Fibroblast of skin of left biceps (primary cell): ENCODE measurements at places on chromosomes 3 and 15.

GRCh38 chr3:191330530-191331048, 263 bp upstream of the UTS2B start:
- peak; percentile 29 for DNase-seq

DNA sequence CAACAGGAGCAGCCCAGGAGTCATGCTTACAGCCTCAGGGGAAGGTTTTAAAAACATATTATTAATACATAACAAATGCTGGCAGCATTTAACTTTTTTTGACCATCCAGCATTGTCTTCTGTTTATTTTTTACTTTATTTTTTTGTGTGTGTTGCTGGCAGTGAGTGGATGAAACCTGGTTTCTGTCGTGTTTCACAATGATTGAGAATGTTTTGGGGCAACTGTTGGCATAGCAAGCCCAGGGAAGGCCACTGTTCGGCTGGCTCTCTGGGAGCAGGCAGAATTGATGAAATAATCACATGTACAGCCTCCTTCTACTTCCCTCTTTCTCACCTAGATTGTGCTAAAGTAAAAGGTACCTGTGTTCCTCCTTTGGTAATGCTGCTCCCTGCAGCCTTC, 190.2 kb downstream of the NR1D2 start:
- DNase-seq = no peak

- DNase-seq = no peak
Observed at GRCh38 chr3:73453666-73454065, 171.1 kb downstream of the PDZRN3 start.

DNA sequence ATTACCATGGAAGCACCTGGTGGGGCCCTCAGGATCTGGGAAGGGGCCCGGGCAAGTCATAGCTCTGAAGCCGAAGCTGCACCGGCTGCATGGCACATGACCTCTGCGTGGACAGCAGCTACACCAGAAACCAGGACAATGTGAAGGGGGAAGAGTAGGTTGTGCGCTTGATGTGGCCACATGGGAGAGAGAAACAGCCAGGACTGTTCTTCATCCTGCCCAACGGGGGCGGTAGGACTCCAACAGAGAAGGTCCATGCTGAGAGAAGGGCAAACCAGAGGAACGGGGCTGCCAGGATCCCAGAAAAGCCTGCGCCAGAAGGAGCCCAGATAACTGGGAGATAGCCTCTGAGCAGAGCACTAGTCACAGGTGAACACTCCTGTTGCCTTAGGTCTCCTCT, 54.9 kb upstream of the PRR20G start:
- DNase-seq = no peak

- no peak for DNase-seq
Observed at GRCh38 chr15:25848784-25849156, 14.4 kb downstream of the ATP10A start.

- no peak for DNase-seq
Observed at GRCh38 chr3:65659396-65659795, 379.3 kb downstream of the MAGI1 start.

GRCh38 chr15:63233667-63234423, 43.6 kb upstream of the APH1B start:
- no peak for DNase-seq

DNA sequence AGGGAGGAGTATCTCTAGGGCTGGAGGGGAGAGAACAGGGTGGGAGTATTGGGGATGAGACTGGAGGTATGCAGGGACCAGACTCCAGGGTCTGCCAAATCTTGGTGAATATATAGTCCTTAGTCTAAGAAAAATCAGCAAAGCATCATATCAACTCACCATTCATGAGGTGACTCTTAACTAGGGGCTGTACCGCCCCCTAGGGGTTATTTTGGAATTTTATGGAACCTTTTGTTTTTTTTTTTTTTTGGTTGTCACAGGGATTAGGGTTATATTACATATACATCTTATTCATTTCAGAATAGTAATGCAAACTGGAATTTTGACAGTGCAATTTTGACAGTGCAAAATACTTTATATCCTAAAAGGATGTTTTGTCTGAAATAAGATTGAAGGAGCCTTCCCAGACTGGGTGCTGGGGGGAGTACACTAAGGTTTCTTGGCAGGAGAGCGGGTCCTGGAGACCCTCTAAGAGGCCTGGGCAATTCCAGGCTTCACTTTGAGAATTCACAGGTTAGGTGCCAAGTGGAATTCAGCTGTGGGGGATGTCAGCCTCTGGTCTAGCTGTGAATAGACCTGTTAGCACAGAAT, 7.5 kb downstream of the CMTM7 start:
- peak; percentile 33 for DNase-seq

GRCh38 chr3:183156266-183156665, 6.3 kb downstream of the LAMP3 start:
- no peak for DNase-seq

DNA sequence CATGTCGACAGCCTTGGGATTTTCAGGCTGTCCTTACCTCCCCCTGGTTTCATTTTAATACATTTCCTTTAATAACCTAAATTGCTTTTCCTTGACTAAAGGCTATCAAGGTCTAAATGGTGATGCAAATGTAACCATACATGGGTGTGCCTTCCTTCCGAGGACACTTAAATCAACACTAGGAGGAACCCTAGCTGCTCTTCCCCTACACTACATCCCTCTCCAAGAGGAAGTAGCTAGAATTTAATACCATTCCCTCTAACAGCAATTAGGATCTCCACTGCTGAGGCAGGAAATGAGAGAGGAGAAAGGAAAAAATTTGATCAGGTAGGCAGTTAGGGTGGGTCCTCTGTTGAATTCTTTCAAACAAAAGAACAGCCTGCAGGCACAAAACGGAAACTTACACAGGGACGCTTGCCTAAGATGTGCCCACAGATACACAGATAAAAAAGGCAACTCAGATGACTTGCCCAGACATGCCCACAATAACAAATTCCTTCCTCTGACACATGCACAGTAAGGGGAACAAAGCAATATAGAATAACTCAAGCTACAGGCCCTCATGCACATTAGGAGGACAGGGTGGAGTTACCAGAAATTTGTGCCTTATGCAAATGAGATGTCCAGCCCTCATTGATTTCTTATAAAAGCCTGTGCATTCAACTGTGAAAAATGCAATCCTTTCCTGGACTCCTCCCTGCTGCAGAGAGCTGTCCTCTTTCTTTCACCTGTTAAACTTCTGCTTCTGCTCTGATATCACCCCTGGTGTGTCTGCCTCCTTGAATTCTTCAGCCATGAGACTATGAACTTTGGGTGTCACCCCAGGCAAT, 1024.4 kb upstream of the CADM2 start:
- DNase-seq = no peak

GRCh38 chr3:11592445-11593298, 51.0 kb downstream of the VGLL4 start:
- no peak for DNase-seq

GRCh38 chr3:126439968-126440708, 35.6 kb downstream of the ZXDC start:
- no peak for DNase-seq

DNA sequence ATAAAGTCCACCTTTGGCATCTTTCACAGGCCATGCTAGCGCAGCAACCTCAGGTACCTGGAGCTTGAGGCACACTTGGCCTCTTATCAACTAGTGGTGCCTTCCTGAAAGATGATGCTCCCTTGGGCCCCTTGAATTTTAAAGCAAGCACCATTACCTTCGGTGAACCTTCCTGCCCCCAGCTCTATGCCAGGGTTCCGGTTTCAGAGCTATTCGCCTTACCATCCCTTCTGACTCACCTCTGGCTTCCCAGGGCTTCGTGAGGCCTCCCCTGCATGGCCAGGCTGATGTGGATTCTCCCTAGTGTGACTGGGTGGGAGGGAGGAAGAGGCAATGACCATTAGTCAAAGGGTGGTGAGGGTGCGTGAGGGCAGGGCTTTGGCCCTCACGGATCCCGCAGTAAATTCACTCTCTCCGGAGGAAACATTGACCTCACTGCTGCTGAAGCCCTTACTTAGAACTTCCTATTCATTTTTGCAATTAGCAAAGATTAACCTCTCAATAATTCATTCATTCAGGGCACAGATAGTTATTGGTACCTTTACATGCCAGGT, 16.3 kb downstream of the BHLHE40 start:
- no peak for DNase-seq

GRCh38 chr15:65184305-65184867, 756 bp downstream of the CLPX start:
- DNase-seq = no peak

- no peak for DNase-seq
Observed at GRCh38 chr15:98419173-98419780, 229.1 kb upstream of the IGF1R start.

DNA sequence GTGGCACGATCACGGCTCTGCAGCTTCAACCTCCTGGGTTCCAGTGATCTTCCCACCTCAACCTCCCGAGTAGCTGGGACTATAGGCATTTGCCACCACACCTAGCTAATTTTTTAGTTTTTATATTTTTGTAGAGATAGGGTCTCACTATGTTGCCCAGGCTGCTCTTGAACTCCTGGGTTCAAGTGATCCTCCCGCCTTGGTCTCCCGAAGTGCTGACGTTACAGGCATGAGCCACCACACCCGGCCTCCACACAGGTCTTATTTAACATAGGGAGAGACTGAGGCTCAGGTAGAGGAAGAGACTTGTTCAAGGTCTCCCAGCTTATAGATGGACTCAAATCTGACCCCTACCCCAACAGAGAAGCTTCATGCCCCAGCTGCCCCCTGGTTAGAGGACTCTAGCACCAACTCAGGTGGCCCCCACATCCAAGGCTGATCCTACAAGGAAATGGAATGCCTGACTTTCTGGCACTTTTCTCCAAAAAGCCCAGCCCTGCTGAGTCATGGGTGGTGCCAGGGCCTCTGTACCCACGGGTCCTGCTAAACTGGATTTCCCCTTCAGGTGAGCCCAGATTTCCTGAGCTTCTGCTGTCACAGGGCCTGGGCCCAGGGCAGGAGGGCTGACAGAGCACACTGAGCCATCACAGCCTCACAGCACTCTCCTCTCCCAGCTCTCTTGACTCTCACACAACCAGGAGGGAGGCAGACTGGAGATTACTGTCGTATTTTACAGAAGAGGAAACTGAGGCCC, 5.6 kb downstream of the TMEM40 start:
- DNase-seq = no peak

GRCh38 chr15:76163457-76164295, 103.9 kb downstream of the TMEM266 start:
- no peak for DNase-seq

- DNase-seq = peak; percentile 31
Observed at GRCh38 chr3:52848617-52849016, 13.8 kb upstream of the MUSTN1 start.

DNA sequence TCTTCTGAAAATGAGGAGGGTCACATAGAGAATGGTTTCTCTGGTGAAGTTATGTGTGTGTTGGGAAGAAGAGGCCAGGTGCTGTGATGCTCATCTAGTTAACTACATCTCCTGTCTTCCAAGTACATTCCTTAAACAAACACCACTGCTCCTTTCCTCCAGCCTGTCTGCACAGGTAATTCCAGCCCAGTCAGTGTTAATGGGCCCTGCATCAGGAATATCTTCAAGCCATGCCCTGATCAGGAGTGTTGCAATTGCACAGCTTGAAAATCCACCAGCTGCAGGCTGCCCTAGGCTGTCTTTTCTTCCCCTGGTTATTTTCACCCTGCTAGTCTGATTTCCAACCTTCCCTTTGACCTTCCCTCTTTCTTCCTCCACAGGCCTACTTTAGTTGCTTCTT, 41.9 kb upstream of the LMOD3 start:
- no peak for DNase-seq

DNA sequence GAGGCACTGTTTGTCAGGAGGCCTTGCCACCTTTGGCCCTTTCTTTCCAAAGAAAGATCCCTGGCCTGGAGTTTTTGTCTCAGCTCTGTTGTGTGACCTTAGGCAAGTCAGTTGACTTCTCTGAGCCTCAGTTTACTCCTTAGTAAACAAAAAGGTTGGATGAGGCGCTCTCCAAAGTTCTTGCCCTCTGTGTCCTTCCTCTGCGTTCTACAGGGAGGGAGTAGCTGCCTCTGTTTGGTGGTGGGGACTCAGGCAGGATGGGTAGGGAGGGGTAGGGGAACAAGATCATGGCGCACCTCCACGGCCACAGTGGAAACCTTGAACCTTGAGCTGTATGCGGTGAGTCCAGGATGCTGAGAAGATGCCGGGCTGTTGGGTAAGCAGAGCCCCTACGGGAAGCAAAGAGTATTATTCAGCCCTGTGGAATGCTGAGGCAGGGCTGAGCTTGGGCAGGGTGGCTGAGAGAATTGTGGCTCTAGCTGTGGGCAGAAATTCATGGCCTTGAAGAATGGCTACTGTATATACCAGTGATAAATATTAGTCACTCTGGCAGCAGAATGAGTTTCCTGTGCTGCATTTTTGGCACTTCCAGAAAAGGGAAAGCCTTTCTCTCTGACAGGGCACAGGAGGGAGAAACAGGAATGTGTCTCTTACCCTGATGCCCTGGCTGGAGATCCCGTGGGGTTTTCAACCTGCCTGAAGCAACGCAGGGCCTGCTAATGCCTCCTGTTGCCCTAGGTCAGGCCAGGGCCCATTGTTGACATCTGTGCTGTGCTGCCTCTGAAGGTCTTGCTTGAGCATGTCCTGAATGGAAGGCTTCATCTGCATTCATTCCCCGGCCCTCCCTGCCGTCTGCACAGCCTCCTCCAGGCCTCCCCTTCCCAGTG, 39.9 kb downstream of the SMAD3 start:
- DNase-seq = peak; percentile 83

- DNase-seq = no peak
Observed at GRCh38 chr3:14378415-14378814, 24.0 kb upstream of the SLC6A6 start.

DNA sequence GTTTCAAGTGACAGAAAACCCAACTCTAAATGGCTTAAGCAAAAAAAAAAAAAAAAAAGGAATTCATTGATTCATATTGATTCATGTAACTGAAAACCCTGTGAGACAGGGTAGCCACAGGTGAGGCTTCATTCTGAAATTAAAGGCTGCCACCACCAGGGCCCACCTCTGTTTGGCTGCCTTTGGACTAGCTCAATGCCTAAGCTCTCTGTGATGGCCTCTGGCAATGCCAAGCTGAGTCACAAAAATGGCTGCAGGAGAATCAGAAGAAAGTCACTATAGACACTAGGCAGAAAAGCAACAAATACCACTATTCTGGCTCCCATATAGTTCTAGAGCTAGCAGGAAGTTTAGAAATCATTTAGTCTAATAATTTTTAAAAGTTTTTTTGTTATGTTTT, 38.2 kb upstream of the GYG1 start:
- no peak for DNase-seq

GRCh38 chr3:32297366-32297765, 58.9 kb downstream of the CMTM8 start:
- no peak for DNase-seq

DNA sequence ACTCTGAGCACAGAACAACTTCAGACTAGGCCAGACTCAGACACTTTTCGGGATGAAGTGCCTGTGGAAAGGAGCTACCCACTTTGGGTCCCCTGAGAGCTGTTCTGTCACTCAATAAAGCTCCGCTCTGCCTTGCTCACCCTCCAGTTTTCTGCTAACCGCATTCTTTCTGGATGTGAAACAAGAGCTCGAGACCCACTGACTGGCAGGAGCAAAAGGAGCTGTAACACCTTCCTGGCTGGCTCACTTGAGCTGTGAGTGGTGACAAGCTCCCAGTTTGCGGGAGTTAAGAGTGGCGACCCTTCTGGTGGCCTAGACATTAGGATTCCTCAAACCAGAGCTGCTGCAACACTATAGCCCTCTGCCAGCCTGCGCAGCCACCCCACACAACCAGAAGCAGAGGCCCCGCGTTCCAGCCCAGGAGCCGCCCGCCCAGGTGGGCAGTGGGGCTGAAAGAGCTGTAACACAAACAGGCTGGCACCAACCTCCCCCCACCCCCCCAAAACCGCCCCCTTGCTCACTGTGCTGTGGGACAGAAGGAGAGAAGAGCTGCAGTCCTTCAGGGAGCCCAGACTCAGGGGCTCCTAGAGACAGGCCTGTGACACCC, 1178.1 kb upstream of the GBE1 start:
- no peak for DNase-seq
